ENCODE measurements at places on chromosomes 11 and 22. TPM values are rescaled to one million over a fixed set of nuclear protein-coding genes. Genes with fewer than 3 reads are reported as not detected.

MPST gene
- 64.3 TPM for total RNA-seq

MEI1 gene
- total RNA-seq, result 2.2 TPM

CD3G gene
- total RNA-seq, result not detected

GAB4 gene
- not detected for total RNA-seq

POU2AF2 gene
- total RNA-seq, result not detected

CALCA gene
- not detected for total RNA-seq

TSGA10IP gene
- total RNA-seq, result not detected

FJX1 gene
- 89.8 TPM for total RNA-seq

PRR5L gene
- total RNA-seq, result 57.0 TPM

BRMS1 gene
- 42.3 TPM for total RNA-seq

OR2AG2 gene
- 0.32 TPM for total RNA-seq
